ENCODE measurements at places on chromosomes 3 and 15. TPM values are rescaled to one million over a fixed set of nuclear protein-coding genes. Genes with fewer than 3 reads are reported as not detected.
A peak's percentile ranks its signal among the peaks of the same experiment; 100 is the strongest.

BUB1B gene
- 1.9 TPM for total RNA-seq

SPINK8 gene
- not detected for total RNA-seq

SLC25A38 gene
- 46.2 TPM for total RNA-seq

C3orf22 gene
- total RNA-seq = not detected

ZNF80 gene
- total RNA-seq = 1.1 TPM

CDHR4 gene
- not detected for total RNA-seq

OR5H15 gene
- not detected for total RNA-seq

ANKUB1 gene
- total RNA-seq = not detected

ZBTB47 gene
- 1.1 TPM for total RNA-seq

GRCh38 chr3:113981803-113982202, 34.0 kb downstream of the ZDHHC23 start:
- no peak for DNase-seq
- H3K36me3 ChIP-seq = peaks cover 26% of the 10 kb centered on the region
- H3K4me3 ChIP-seq = no peak overlapping the region
- H3K4me1 ChIP-seq = no peaks in the 10 kb centered on the region

- no peaks in the 10 kb centered on the region for H3K27me3 ChIP-seq
- H3K36me3 ChIP-seq = no peaks in the 10 kb centered on the region
- H3K27ac ChIP-seq = no peak overlapping the region
- no peaks in the 10 kb centered on the region for H3K4me1 ChIP-seq
- DNase-seq = no peak
These were observed 162.9 kb downstream of the VGLL4 start for GRCh38 chr3:11480663-11481298.

DNA sequence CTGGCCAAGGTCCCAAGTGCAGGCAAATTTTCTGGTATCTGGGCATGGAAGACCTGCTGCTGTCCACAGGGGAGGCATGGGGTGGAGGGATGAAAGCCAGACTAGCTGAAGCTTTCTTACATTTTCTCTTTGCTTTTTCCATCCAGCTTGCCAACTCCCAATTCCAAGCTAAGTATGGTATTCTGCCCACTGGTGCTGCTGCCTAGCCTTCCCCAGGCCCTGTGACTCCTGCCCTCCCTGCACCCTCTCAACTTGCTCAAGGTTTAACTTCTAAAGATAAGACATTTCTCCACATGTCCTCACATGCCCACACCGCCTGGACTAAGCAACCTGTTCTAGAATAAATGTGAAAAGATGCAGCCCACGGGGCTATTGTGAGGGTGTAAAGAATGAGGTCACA, 59.5 kb upstream of the HACD2 start:
- no peaks in the 10 kb centered on the region for H3K36me3 ChIP-seq
- H3K4me1 ChIP-seq = no peaks in the 10 kb centered on the region
- H3K4me3 ChIP-seq = no peak overlapping the region

- H3K27me3 ChIP-seq = peaks cover 7% of the 10 kb centered on the region
- no peak for DNase-seq
- H3K36me3 ChIP-seq = no peaks in the 10 kb centered on the region
- no peak overlapping the region for H3K27ac ChIP-seq
- no peaks in the 10 kb centered on the region for H3K4me1 ChIP-seq
- H3K4me3 ChIP-seq = no peak overlapping the region
These were observed 7.4 kb upstream of the RIOX2 start for GRCh38 chr3:97979610-97980009.

- H3K36me3 ChIP-seq = no peaks in the 10 kb centered on the region
- H3K4me1 ChIP-seq = no peaks in the 10 kb centered on the region
- no peak for DNase-seq
- H3K27ac ChIP-seq = no peak overlapping the region
- H3K4me3 ChIP-seq = no peak overlapping the region
These were observed 139.3 kb downstream of the NFKBIZ start for GRCh38 chr3:101988596-101988995.

DNA sequence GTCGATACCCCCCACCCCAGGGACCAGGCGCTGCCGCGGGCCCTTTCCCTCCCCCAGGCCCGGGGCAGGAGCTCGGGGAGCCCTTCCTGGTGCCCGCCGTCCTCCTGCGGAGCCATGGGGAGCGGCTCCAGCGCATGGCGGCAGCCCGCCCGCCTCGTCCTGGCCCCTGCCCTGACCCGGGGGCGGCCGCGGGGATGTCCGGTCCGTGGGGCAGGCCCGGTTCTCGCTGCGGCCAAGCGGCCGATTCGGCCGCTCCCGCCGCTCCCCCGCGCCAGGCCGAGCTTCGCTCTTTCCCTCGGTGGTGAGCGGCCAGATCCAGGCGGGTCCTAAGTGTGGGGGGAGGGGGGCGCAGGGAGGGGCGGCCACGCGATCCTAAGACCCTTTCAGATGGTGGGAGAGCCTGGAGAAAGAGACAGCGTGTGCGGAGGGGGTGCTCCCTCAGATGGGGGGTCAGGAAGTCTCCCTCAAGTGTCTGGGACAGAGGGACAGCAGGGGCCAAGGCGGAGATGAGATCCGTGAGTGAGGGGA, 1.3 kb downstream of the NEIL1 start:
- H3K36me3 ChIP-seq = no peaks in the 10 kb centered on the region
- peak overlapping the region; percentile 89 for H3K4me3 ChIP-seq
- H3K4me1 ChIP-seq = peaks cover 2% of the 10 kb centered on the region
- H3K27me3 ChIP-seq = no peaks in the 10 kb centered on the region
- peak overlapping the region; percentile 85 for H3K27ac ChIP-seq

DNA sequence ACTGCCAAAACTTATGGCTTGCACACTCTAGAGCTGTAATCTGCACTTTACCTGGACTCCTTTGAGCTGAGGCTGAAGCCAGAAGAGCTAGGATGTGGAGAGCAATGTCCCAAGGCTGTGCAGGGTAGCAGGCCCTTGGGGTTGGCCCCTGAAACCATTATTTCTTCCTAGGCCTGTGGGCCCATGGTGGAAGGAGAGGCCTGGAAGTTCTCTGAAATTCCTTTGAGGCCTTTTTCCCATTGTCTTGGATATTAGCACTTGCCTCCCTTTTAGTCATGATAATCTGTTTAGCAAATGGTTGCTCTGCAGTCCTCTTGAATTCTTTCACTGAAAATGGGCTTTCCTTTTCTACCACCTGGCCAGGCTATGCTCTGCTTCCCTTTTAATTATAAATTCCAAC, 102.0 kb upstream of the SGO1 start:
- DNase-seq = no peak
- no peaks in the 10 kb centered on the region for H3K36me3 ChIP-seq
- no peaks in the 10 kb centered on the region for H3K27me3 ChIP-seq
- H3K4me1 ChIP-seq = no peaks in the 10 kb centered on the region
- no peak overlapping the region for H3K4me3 ChIP-seq

DNA sequence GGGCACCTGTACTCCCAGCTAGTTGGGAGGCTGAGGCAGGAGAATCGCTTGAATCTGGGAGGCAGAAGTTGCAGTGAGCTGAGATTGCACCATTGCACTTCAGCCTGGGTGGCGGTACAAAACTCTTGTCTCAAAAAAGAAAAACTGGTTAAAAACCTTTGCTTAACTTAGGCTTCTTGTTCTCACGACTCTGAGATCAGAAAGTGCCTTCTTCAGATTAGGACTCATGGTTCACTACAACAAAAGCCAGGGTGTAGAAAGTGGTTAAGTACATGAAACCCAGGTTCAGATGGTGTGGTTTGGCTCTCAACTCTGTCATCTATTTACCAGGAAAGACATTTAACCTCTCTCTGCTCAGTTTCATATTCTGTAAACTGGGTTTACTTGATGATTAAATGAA, 168.4 kb downstream of the TUSC7 start:
- no peaks in the 10 kb centered on the region for H3K4me1 ChIP-seq
- H3K36me3 ChIP-seq = no peaks in the 10 kb centered on the region
- H3K27me3 ChIP-seq = no peaks in the 10 kb centered on the region

- no peak overlapping the region for H3K27ac ChIP-seq
- no peaks in the 10 kb centered on the region for H3K4me1 ChIP-seq
- DNase-seq = no peak
- H3K4me3 ChIP-seq = no peak overlapping the region
- no peaks in the 10 kb centered on the region for H3K27me3 ChIP-seq
These were observed 12.6 kb downstream of the RBMS3 start for GRCh38 chr3:29293421-29293820.

- H3K4me1 ChIP-seq = peaks cover 5% of the 10 kb centered on the region
- H3K4me3 ChIP-seq = no peak overlapping the region
- no peaks in the 10 kb centered on the region for H3K27me3 ChIP-seq
- DNase-seq = no peak
- H3K36me3 ChIP-seq = no peaks in the 10 kb centered on the region
These were observed 4.9 kb downstream of the MNS1 start for GRCh38 chr15:56460071-56460470.

- no peaks in the 10 kb centered on the region for H3K4me1 ChIP-seq
- no peaks in the 10 kb centered on the region for H3K27me3 ChIP-seq
- no peak overlapping the region for H3K4me3 ChIP-seq
- H3K27ac ChIP-seq = no peak overlapping the region
- H3K36me3 ChIP-seq = no peaks in the 10 kb centered on the region
- DNase-seq = no peak
These were observed 14.3 kb downstream of the SLC28A1 start for GRCh38 chr15:84898761-84899160.

- peaks cover 30% of the 10 kb centered on the region for H3K4me1 ChIP-seq
- H3K36me3 ChIP-seq = no peaks in the 10 kb centered on the region
- no peak overlapping the region for H3K27ac ChIP-seq
- H3K4me3 ChIP-seq = no peak overlapping the region
These were observed 1.0 kb upstream of the MGA start for GRCh38 chr15:41659190-41659589.

DNA sequence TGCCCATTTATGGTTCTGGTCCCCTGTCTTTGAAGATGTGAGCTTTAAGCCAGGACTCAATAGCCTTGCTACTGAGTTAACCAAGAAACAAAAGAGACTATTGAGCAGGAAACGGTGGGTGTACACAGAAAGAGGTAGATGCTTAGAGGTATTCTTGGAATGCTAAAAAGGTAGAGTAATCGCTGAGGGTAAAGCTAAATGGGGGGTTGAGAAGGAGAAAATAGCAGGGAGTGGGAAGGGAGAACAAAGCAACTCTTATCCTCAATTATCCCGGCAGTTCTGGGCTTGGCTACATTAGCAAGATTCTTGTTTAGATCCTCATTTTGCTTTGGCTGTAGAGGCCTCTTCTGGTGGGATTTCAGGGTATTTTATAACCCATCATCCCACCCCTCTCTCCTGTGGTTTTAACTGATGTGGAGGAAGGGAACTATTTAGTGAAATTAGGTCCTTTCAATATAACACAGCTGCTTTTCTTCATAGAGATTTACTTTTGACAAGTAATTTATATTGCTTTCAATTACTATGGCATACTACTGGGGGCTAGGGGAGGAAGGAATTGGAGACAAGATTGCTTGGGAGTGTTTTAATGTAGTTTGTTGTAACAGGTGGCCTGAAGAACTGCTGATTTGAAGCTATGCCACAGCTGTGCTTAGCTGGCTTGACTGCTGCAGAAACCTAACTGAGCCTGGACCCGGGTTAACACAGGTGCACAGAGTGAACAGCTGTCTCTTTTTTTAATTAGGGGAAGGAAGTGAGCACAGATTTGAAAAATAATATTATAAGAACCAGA, 234.3 kb upstream of the CCDC54 start:
- H3K36me3 ChIP-seq = no peaks in the 10 kb centered on the region
- no peaks in the 10 kb centered on the region for H3K27me3 ChIP-seq
- no peaks in the 10 kb centered on the region for H3K4me1 ChIP-seq
- H3K4me3 ChIP-seq = no peak overlapping the region
- no peak overlapping the region for H3K27ac ChIP-seq

DNA sequence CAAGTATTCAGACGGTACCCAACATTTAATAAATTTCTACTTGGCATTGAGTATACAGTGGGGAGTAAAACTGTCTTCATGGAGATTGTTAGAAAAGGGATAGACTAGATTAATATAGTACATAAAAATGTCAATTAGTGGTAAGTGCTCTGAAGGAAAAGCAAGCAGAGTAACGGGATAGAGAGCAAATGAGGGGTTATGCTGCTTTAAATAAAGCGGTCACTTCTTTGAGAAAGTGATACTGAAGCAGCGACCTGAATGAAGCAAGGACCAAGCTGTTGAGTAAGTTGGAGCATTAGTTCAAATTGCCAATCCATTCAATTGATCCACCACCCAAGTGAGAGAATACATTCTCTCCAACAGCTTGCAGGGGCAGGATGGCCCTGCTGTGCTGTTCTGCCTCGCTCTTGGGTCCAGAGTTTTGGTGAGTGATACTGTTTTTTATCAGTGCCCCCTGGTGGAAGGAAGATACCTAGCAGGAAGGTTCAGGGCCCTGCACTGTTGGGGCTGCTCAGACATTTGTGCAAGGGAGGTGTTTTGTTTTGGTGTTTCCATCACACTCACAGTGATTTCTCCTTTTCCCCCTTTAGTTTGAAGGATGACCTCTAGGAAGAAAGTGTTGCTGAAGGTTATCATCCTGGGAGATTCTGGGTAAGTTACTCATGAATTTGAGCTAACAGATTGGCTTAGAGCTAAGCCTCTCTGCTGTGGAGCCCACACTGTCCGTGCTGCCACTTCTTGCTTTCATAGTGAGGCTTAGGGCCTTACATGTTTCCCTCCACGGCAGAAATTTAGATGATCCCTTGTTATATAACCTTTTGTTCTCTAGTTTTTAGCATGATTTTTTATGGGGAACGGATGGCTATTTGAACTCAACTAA, 69.0 kb downstream of the RAB7A start:
- no peaks in the 10 kb centered on the region for H3K36me3 ChIP-seq
- peaks cover 34% of the 10 kb centered on the region for H3K4me1 ChIP-seq
- H3K27ac ChIP-seq = peak overlapping the region; percentile 32
- H3K27me3 ChIP-seq = no peaks in the 10 kb centered on the region

- H3K36me3 ChIP-seq = no peaks in the 10 kb centered on the region
- no peak within 1 kb of the TSS for H3K27ac ChIP-seq
- no peak for DNase-seq
- H3K4me1 ChIP-seq = no peaks in the 10 kb centered on the region
- H3K4me3 ChIP-seq = no peak within 1 kb of the TSS
- peaks cover 23% of the 10 kb centered on the region for H3K27me3 ChIP-seq
These were observed at the start of gene CACNA2D3 for GRCh38 chr3:54122324-54123002. TSS of gene CACNA2D3 (plus strand) at chr3:54122552.

DNA sequence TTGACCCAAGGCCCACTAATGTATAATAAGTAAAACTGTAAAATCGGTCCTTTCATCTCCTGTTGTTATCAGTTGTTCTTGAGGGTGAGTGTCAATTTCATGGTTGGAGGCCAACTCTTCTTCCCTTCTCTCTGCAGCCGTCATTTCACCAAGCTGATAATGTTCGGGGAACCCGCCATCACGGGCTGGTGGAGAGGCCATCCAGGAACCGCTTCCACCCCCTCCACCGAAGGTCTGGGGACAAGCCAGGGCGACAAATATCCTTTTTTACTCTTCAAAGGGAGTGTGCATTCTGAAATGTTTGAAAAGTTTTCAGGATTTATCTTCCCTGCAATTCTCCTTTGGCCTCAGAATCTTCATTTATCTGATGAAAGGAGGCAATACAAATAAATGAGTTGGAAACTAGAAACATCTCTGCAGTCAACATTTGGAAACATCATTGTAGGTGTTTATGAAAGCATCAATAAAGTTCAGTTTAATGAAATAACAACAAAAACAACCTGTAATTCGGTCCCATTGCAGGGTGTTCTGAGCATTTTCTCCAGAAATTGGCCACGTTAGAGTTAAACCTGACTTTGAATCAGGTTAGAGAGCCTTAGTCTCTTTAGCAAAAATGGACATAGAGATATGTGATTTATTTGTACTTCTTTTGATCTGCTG, 63.9 kb downstream of the CRTC3 start:
- peaks cover 55% of the 10 kb centered on the region for H3K4me1 ChIP-seq
- no peak for DNase-seq
- H3K36me3 ChIP-seq = peaks cover 3% of the 10 kb centered on the region

- H3K36me3 ChIP-seq = no peaks in the 10 kb centered on the region
- DNase-seq = no peak
- peaks cover 19% of the 10 kb centered on the region for H3K27me3 ChIP-seq
- no peaks in the 10 kb centered on the region for H3K4me1 ChIP-seq
- no peak overlapping the region for H3K27ac ChIP-seq
These were observed 157.0 kb upstream of the FRMD4B start for GRCh38 chr3:69542805-69543429.
